ENCODE measurements at places on chromosomes 1 and 21.

GRCh38 chr1:153561466-153561985 lies 4.1 kb downstream of the S100A2 start:
- no peak for DNase-seq

GRCh38 chr1:9859281-9860014 lies 35.7 kb upstream of the CLSTN1 start:
- no peak for DNase-seq

DNA sequence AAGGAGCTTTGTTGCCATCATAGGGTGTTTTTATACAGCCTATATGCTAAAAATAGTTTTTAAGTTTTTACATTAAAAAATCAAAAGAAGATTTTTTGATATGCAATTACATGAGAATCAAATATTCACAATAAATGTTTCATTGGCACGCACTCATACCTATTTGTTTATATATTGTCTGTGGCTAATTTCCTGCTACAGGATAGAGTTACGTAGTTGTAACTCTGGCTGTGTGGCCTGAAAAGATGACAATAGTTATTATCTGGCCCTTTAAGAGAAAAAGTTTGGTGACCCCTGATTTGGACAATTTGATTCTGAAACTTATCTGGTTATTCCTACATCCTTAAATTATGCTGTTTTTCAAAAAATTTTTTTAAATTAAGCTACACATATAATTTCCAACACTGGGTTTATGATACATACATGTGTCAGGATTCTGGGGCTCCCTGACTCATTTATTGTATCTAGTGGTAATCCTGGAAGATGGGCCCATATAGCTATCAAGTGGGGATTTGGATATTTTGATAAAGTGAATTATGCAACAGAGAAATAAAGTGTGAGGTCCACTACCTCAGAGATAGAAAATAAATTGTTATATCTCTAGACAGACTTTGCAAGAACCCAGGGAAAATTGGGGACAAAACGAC lies 370.2 kb upstream of the LYPLAL1 start:
- DNase-seq: no peak

GRCh38 chr1:85146972-85147359 lies 53.9 kb downstream of the SYDE2 start:
- DNase-seq: peak; percentile 8

DNA sequence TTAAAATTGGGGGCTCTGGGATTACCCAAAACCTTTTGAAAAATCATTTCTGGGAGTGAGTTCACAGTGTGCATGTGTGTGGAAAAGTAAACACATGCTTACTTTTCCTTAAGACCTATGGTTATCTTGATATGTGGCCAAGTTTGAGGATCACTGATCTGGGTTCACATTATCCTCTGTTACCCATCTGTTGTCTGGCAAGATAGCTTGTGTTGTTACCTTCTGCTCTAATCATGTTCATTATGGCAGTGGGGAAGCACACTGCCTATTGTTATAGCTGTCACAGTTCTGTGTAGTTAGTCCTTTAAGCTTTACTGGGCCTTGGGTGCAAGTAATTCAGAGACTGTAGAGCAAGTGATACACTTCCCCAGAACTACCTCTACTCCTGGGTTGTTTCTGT lies 5.0 kb downstream of the CTBS start:
- no peak for DNase-seq
